NCI-H1930 (cell line): ENCODE measurements at places on chromosomes 12 and 14.

- no peak for DNase-seq
Observed at GRCh38 chr14:56143025-56143424, 24.8 kb downstream of the PELI2 start.

DNA sequence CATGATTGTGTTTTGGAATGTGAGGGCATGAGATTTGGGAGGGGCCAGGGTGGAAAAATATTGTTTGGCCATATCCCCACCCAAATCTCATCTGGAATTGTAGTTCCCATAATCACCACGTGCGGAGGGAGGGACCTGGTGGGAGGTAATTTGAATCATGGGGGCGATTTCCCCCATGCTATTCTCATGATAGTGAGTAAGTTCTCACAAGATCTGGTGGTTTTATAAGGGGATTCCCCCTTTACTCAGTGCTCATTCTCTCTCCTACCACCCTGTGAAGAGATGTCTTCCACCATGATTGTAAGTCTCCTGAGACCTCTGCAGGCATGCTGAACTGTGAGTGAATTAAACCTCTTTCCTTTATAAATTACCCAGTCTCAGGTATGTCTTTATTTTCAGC is 15.7 kb downstream of the OR10P1 start:
- DNase-seq, result no peak

GRCh38 chr14:79896009-79896408 is 315.3 kb downstream of the DIO2 start:
- no peak for DNase-seq

DNA sequence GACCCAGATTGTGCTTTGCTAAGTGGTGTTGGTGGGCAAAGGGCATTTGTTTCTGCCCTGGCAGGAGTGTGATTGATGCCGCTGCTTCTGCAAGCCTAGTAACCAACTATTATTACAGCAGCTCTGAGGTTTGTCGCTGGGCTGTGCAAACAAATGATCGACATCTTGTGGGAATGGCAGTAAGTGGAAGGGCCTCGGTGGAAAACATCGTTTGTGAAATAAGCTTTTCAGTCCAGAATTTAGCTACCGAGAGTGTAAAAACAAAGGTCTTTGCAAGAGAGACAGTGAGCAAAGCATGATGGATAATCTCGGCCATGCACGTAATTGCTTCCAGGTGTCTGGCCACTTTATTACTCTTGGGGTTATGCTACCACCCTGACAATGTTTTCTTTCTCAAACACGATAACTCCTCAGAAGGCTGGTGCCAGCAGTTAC is 397.7 kb upstream of the PRICKLE1 start:
- peak; percentile 73 for DNase-seq

DNA sequence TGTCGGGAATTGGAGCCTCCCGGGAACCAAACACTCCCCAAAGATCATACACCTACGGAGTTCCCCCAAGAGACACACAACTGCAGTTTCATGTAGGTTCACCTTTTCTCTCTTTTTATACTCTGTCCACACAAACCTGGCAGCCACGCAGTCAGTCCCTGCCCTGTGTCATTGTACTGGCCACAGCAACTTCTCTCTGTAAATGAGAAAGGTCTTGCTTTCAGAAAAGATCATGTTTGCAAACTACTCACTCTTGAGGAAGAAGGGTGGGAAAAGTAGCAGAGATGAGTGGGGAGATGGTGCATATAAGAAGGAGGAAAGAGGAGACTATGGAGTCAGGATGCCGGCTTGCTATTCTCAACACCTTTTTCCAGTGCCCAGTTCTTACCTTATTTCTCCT is 10.4 kb downstream of the ANG start:
- no peak for DNase-seq

DNA sequence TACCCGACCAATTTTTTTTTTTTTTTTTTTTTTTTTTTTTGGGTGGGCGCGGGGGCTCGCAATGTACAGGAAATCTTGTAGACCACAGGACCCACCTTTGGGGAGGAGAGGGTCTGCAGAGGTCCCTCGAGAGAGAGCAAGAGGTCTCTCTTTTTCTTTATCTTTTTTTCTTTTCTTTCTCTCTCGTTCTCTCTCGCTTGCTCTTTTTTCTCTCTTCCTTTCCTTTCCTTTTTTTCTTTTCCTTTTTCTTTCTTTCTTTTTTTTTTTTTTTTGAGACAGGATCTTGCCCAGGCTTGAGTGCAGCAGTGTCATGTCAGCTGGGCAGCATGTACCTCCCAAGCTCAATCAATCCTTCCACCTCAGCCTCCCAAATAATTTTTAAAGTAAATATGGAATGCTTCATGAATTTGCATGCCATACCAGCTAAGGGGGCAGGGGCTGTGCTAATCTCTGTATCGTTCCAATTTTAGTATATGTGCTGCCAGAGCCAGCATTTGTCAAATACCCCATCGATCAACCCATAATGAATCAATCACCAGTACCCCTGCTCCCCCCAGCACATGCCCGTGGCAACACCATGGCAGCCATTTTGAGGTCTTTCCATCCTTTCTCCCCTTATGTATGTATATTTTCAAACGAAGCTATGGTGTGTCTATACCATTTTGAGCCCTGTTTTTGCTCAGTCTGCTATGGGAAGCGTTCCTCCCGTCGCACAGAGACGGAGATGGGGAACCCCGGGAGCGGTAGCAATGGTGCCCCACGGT is 9.3 kb downstream of the PAPLN start:
- DNase-seq, result no peak

GRCh38 chr14:27995691-27996090 is 770.9 kb upstream of the FOXG1 start:
- peak; percentile 85 for DNase-seq

DNA sequence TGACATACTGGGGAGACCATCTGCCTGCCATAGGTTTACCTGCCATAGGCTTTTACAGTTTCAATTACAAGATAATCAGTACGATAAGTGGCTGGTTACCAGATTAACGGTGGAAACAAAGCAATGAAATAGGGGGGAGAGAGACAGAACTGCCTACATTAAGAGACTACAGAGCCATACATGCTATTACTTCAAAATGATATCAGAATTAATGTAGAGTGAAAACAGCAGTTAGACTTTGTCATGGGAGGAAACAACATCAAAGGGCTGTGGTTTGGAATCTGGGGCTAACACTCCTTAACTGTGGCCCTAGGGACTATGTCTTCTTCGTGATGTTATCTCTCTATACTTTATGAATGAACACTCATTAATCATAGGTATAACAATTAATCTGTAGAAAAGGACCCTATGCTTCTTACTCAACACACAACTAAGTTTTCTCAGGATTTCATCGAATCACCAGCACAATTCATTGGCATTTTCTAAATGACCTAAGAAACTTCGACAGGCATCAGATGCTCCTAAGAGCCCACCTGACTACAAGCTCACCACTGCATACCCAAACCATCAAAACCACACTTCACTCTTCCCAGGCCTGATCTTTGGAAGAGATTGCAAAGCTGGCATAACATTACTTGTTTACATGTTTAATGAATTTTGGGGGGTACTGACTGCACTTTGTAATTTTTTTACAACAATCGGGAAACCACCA is 475.6 kb upstream of the SOX5 start:
- DNase-seq, result no peak

- DNase-seq, result no peak
Observed at GRCh38 chr12:104623883-104624282, 167.1 kb downstream of the CHST11 start.

DNA sequence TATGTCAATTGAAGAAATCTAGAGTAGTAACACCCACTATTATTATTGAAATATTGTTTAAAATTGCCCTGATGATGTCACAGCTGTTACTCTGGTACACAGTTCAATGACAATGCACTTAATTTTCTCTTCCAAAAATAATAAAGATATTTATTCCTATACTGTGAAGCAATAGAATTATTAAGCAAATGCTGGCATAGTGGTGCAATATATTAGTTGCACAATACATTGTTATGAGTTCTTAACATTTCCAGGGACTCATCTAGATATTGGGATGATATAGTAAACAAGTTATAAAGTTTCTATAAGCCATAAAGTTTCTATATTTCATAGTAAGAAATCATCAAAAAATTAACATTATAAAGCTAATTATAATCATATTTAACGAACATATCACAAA is 897.8 kb downstream of the LRFN5 start:
- no peak for DNase-seq

- no peak for DNase-seq
Observed at GRCh38 chr12:2384029-2384386, 331.2 kb downstream of the CACNA1C start.

DNA sequence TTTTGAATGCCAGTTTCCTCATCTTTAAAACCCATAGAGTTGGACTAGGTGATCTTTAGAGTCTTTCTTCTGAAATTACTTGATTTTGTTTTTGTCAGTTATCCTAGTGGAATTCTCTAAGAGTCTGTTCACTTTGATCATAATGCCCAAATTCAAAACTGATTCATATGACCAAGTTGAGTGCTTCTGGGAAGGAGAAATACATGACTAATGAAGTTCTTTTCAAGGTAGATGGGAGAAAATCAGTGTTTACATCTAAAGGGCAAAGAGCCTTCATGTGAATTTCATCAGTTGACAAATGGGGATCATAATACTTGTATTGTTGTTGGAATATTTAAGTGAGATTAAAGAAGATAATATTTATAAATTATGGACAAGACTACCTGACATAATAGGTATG is 53.2 kb downstream of the ERC1 start:
- DNase-seq, result no peak
